ENCODE measurements at places on chromosomes 6 and 20.

DNA sequence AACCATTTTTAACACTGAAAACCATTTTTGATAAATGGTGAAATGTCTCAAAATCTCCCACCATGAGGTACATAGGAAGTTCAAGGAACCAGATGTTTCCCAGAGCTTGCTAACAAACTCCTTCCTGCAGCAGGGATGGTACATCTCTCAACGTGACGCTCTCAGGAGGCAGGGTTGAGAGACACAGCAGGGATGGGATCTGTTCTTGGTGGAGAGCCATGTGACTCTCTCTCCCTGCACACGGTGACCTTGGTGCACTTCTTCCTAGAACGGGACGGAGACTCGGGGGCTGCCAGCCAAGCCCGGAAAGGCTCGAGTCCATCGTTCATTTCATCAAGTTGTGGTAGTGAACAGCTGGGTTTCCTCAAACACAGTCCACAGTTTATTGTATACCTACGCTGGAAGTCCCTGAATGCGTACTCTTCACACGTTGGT is 94.2 kb downstream of the FAM50B start:
- DNase-seq: no peak

- DNase-seq: peak; percentile 40
These were observed 1.0 kb downstream of the PXDC1 start for GRCh38 chr6:3750317-3751076.

- DNase-seq: no peak
These were observed 90.6 kb downstream of the ATXN1 start for GRCh38 chr6:16670617-16671051.

GRCh38 chr20:16699293-16699692 is 30.5 kb upstream of the SNRPB2 start:
- no peak for DNase-seq

GRCh38 chr20:56629464-56630085 is 469 bp downstream of the TFAP2C start:
- DNase-seq: peak; percentile 30

GRCh38 chr6:7523922-7524321 is 17.5 kb upstream of the DSP start:
- no peak for DNase-seq

DNA sequence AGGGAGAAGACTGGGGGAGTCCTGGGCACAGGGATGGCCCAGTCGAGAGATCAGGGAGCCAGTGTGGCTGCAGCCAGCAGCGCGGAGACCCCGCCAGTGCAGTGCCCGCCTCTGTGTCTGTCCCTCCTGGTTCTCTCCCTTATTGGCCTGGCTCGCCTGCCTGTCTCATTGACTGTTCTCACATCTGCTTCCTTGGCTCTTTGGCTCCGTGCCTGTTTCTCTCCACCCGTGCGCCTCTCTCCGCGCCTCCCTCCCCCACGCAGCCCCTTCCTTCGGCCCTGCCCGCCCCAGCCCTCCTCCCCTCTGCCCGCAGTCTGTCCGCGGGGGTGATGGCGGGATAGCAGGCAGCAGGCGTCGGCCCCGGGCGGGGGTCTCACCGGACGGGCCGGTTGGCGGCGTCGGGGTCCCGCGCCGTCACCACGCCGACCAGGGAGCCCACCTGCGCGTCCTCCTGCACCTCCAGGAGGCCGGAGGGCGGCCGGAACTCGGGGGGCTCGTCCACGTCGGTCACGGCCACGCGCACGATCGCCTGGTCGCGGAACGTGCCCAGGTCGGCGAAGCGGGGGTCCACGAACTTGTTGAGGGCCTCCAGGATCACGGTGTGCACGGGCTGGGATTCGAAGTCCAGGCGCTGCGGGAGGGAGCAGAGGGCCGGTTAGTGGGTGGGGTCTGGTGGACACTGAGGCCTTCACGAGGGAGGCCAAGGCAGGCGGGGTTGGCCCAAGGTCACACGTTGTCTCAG is 92.0 kb downstream of the CD40 start:
- no peak for DNase-seq

DNA sequence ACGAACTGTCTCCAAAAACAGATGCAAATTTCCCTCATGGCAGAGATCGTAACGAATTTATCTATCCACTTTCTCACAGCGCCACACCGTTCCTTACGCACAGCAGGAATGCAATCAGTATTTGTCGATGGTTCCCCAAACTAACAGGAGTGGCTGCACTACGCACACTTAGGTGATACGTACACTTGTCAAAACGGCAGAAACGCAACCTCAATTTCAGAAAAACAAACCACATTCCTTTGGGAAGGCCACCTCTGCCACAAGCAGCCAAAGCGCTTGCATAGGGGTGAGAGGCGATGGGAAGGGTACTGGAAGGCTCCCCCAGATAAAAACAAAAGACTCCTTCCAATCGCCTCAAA is 638 bp downstream of the MDN1 start:
- DNase-seq: no peak

GRCh38 chr20:20373091-20373571 is 5.2 kb downstream of the INSM1 start:
- no peak for DNase-seq

GRCh38 chr20:36482044-36482473 is 59.3 kb upstream of the MYL9 start:
- no peak for DNase-seq

GRCh38 chr6:40713002-40713719 is 126.0 kb upstream of the LRFN2 start:
- DNase-seq: no peak

DNA sequence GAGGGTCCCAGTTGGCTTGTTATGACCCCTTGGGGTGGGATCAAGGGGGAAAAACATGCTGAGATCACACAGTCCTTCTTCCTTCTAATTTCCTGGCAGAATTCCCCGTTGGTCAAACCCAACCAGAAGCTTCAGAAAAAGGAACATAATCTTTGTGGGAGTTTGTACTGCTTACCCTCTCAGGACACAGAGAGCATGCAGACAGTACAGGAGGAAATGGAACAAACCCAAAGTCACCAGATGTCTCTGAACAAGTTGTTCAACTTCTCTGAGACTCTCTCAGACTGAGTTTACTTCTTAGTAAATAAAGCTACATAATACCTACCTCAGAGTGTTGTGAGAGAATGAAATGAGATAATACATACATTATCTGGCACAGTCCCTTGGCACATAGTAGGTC is 181.1 kb upstream of the TSHZ2 start:
- DNase-seq: no peak

GRCh38 chr6:2839195-2839981 is 2.3 kb downstream of the SERPINB1 start:
- DNase-seq: no peak

- DNase-seq: no peak
These were observed 235.4 kb downstream of the HDGFL1 start for GRCh38 chr6:22804620-22805261.

GRCh38 chr20:2752567-2753460 is 47.6 kb downstream of the CPXM1 start:
- DNase-seq: peak; percentile 70

DNA sequence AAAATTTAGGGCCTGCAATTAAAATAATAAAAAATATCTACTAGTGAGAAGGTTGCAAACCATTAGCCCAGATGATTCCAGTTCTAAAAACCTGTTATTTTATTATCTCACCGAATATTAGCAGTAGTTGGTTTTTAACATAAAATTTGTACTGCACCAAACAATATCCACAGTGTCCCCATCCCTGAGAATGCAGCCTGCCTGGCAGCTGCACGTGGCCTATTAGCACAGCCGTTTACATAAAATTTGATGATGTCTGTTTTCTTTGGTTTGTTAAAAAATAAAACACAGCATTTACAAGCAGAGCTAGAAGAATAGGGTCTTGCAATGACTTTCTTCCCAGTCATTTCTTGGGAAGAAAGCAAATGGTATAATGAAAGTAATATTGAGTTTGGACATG is 58.2 kb downstream of the FUT9 start:
- DNase-seq: no peak

GRCh38 chr6:119314885-119315272 is 34.7 kb downstream of the MAN1A1 start:
- DNase-seq: no peak

DNA sequence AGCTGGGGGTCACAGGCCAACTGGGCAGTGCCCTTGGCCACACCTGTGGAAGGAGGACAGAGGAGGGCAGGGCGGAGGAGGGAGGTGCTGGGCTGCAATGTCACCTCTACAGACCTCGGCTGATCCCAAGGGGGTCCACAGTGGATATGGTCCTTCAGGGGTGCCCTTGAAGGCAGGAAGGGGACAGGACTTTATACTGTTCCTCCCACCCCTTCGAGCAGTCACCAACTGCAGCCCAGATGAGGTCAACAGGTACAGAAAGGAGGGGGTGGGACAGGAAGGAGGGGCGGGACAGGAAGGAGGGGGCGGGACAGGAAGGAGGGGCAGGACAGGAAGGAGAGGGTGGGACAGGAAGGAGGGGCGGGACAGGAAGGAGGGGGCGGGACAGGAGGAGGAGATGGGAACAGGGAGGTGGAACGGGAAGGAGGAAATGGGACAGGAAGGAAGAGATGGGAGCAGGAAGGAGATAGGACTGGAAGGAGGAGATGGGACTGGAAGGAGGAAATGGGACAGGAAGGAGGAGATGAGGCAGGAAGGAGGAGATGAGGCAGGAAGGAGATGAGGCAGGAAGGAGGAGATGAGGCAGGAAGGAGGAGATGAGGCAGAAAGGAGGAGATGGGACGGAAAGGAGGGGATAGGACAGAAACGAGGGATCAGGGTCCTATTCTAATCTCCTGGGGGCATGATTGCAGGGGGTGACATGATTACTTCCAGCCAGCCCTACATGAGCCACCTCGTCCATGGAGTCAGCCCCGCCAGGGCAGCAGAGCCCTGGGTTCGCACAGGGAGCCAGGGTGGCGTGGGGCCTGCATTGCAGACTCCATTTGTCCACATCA is 19.4 kb upstream of the MRGBP start:
- peak; percentile 70 for DNase-seq

- no peak for DNase-seq
These were observed 119.9 kb upstream of the PRND start for GRCh38 chr20:4601630-4602296.

- no peak for DNase-seq
These were observed 32.6 kb downstream of the MAN1A1 start for GRCh38 chr6:119317007-119317406.

DNA sequence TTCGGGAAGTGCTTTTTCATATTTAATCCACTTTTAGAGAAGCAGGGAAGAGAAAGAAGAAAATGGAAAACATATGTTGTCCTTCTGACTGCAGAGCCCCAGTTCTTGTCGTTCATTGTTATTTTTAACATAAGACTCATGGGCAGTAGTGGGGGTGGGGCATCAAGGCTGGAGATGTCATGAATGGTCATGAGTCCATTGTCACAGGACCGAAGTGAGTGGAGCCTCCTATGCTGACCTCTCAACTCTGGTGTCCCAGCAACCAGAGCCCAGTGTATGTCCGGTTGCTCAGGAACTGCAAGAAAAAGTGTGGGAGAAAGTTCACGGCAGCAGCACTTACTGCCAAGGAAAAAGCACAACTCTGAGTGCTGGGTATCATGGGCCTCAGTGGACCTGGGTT is 108.6 kb downstream of the BANF2 start:
- DNase-seq: no peak

Data from activated T-cell treated with anti-CD3 and anti-CD28 coated beads, Interleukin-2, amount 50 U/mL, for 24 hours (primary cell).